ENCODE measurements at places on chromosomes 3 and 15.
A peak's percentile ranks its signal among the peaks of the same experiment; 100 is the strongest.

GRCh38 chr3:49534581-49535441, 19.5 kb upstream of the BSN start:
- DNase-seq, result no peak

GRCh38 chr3:21901484-21901883, 150.5 kb upstream of the ZNF385D start:
- DNase-seq, result no peak

- no peak for DNase-seq
These were observed 2.9 kb downstream of the SLC22A13 start for GRCh38 chr3:38268522-38268921.

GRCh38 chr3:24069045-24069444, 124.0 kb downstream of the NR1D2 start:
- DNase-seq, result no peak

DNA sequence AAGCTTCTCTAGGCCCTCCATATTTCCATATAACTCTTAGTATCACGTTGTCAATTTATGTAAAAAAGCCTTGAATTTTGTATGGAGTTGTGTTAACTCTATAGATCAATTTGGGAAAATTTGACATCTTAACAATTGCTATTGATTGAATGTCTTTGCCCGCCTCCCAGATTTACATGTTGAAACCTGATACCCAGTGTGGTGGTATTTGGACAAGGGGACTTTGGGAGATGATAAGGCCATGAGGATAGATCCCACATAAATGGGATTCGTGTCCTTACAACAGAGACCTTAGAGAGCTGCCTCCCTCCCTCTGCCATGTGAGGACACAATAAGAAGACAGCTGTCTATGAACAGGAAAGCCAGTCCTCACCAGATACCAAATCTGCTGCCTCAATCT, 21.1 kb upstream of the TNK2 start:
- no peak for DNase-seq

DNA sequence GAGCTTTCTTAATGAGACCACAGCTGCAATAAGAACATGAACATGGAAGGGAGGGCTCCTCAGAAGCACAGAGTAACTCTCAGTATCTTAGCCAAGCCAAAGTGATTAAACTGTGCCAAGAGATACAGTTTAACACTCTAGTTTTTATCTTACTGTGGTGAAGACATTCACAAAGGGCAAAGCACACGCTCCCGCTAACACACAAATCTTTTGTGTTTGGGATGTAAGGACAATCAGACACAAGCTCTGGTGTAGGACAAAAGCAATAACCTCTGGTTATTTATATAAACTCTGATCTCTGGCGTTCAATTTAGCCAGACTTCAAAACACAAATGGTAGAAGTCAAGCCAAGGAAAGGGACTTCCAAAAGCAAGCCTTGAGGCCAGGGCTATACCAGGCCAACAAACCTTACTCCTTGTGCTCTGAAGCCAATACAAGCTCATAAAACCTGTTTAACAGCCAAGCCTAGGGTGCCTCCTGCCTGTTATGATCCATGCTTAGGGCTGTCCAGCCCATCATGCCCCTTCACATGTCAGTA, 27.8 kb downstream of the DPH3 start:
- no peak for DNase-seq

GRCh38 chr3:115693868-115694267, 70.6 kb downstream of the GAP43 start:
- DNase-seq, result peak; percentile 69

DNA sequence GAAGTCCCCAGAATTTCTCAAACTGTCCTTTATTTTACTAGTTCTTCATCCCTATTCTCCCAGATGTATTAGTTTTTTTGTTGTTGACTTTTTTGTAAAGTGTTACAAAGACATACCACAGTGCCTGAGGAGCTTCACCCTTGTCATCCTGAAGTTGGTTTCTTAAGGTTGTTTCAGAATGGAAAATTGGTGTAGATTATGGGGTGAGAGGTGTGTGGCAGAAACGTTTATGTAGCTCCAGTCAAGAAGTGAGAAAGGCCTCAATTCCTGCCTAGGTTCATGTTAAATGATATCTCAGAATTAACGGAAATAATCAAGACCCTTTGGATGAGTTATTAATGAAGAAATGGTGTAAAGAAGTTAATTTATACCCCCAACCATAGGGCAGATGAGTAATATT, 6.8 kb downstream of the EDEM1 start:
- no peak for DNase-seq

DNA sequence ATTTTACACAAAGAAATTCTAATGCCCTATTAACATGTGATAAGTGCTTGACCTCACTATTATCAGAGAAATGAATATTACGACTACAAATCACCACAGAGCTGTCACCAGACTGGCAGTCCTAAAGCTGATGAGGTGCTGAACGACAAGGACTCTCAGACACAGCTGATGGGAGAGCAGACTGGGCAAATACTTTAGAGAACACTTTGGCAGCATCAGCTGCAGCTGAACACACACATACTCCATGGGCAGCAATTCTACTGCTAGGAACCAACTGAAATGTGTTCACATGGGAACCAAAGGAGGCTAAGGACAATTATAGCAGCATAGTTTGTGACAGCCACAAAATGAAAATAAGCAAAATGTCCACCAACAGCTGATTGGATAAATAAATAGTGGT, 45.5 kb downstream of the SUSD5 start:
- DNase-seq, result no peak

DNA sequence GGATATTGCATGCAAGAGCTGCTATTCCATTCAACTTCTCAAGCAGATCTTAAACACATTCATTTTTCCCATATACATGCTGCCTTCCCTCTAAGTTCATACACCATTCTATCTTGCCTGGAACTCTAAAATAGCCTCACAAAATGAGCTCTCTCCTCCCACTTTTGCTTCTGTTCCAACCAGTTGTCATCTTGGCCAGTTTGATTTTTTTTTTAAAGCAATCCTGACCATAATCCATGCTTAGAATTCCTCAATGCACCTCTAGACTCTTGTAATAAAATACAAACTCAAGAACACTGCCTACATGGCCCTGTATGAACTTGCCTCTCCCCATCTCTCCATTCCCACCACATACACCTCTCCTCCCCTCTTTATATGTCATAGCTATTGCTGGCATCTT, 68.6 kb upstream of the NPHP3 start:
- DNase-seq, result no peak

DNA sequence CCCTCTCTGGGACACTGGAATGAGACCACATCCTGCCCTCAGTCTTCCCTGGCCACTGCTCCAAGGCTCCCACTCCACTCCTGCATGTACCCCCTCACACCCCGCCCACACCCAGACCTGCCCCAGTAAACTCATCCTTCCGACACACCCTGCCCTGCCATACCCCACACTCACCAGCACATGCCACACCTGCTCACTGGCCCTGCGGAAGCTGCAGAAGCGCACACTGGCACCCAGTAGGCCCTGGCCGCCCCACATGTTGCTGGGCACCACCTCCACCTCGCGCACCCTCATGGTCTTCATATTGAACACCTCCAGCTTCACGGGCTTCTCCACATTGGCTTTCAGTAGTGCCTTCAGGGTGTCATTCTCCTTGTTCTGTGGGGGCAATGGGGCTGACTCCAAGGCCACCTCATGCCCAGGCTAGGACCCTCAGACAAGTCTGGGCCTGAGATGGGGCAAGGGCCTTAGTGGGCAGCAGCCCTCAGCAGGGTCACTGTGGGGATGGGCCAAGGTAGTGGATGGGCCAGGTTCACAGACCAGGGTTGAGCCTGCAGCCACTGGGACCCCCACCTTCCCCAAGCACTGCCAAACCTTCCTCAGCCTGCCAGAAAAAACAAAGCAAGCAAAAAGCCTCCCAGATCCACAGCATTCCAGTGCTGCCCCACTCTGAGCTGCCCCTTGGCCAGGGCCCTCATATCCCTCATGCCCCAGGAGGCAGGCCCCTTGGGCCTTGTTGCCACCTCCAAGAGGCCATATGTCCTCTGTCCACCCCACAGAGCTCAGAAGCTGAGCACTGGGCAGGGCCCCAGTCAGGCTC, 4.7 kb downstream of the GORASP1 start:
- no peak for DNase-seq

GRCh38 chr15:81303244-81304225, 20.4 kb downstream of the STARD5 start:
- no peak for DNase-seq

- no peak for DNase-seq
These were observed 199.4 kb downstream of the CLSTN2 start for GRCh38 chr3:140134231-140134965.

- DNase-seq, result no peak
These were observed 205.0 kb downstream of the LPP start for GRCh38 chr3:188358787-188359493.

DNA sequence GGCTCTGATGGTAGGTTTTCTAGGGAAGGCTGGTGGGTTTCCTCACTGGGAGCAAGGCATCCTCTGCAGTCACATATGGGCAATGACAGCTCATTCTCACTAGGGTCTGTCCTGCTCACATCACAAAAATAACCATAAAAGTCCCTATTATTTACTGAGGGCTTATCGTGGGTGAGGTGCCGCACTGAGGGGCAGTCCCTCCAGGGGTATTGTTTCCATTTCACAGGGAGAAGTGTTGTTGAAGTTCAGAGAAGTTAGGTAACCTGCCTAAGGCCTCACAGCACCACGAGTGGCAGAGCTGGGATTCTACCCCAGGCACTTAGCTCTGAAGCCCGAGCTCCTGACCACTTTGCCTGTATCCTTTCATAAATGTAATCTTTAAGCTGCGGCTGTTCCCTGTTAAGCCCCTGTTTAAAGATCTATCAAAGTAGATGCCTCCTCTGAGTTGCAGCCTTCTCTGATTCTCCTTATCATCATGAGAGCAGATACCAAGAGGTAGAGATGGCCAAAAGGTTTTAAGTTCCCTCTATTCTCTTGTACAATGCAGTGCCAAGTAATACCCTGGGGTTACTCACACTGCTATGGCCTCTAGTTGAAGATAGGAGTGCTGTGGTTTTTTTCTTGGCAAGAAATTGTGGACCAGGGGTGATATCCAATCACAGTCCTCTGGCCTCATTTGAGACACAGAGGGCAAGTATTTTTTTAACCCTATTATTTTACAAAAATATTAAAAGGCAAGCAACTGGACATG, 107.0 kb downstream of the RPLP1 start:
- no peak for DNase-seq

DNA sequence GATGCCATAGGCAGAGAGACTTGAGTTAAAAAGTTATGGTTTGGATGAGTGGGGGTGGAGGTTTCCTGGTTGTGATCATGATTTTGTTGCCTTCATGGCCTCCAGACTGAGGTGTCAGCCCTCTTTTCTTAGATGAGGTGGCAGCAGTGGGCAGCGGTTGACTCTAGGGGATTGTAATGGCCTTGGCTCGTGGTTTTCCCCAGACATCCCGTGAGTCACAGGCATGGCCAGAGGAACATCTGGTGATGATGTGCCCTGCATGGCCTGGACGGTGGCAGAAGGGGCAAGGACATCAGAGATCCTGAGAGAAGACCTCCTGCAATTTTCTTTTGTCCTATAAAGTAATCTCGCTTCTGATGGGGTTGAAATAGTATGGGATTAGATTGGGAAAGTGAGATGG, 12.4 kb downstream of the RETNLB start:
- DNase-seq, result no peak

- DNase-seq, result no peak
These were observed 695 bp downstream of the GMPS start for GRCh38 chr3:155870945-155871745.

DNA sequence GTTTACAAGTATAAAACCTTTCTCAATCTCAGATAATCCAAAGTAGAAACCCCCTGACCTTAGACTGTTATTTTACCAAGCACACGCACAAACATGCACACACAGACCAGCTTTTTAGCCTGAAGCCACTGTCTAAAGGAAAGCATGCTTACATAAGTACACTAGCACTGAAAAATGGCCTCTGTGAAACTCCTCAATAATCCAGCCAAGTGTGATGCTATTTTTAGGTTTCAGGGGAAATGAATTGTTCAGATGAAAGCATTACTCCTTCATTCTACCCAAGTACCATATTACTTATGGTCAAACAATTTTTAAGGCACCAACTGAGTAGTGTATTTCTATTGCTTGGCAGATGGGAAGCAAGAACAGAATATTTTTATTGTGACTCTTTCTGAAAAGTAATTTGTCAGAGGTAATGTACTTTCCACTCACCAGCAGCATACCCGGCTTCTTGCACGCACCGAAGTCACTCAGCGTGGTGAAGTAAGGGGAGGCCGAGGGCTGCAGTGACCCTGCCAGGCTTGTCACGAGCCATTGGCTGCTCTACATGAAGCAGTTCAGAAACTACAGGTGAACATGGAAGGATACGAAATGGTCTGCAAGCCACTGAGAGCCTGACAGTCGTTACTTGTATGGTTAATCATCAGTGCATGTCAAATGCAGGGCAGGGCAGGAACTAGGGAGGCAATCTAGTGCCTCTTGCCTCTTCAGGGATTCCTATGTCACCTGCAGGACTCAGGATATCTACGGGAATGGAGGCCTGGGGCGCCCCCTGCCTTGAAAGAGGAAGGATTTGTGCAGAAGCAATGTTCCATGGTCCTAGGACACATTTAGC, 106.7 kb downstream of the GABRB3 start:
- DNase-seq, result no peak

DNA sequence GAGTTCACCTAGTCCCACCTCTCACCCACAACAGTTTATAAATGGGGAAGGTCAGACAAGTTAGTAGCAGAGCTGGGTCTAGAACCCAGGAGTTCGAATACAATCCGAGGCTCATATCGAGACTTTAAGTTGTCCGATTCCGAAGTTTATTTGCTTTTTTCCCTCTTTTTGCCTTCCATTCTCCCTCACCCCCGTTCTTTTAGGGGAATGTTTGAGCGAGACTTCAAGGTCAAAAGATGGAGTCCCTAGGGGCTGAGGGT, 7.3 kb downstream of the BCL6 start:
- no peak for DNase-seq

- peak; percentile 46 for DNase-seq
These were observed 39.3 kb downstream of the C2CD4B start for GRCh38 chr15:62125773-62126172.

- DNase-seq, result no peak
These were observed 491.6 kb downstream of the PYDC2 start for GRCh38 chr3:191952609-191953008.

- no peak for DNase-seq
These were observed 86.5 kb downstream of the ST6GAL1 start for GRCh38 chr3:187016639-187017345.

DNA sequence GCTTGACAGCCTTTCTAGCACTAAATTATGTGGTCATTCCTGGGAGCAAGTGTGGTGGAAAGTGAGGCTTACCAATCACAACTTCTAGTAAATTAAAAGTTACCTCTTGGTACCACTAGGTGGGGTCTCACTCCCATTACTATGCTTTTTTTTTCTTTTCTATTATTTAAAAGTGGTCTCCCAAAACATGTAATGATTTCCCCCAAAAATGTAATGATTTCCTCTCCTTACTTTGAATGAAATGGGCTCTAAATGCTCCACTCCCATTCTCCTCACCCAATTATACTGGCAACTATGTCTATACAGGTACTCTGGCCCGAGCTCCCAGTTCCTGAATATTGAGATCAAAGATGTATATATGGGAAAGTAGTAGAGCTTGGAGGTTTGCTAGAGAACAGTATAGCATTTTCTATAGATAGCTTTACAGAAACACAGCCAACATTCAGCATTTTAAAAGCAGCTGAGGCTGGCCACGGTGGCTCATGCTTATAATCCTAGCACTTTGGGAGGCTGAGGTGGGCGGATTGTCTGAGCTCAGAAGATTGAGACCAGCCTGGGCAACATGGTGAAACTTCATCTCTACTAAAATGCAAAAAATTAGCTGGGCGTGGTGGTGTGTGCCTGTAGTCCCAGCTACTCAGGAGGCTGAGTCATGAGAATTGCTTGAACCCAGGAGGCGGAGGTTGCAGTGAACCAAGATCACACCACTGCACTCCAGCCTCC, 70.9 kb downstream of the DCUN1D1 start:
- DNase-seq, result no peak
